Activated T-cell treated with anti-CD3 and anti-CD28 coated beads, Interleukin-2, amount 50 U/mL, for 72 hours (primary cell): ENCODE measurements at places on chromosomes 4 and X. TPM values are rescaled to one million over a fixed set of nuclear protein-coding genes. Genes with fewer than 3 reads are reported as not detected.

- DNase-seq, result no peak
Measured at GRCh38 chrX:6898371-6898770, 249.1 kb upstream of the STS start.

DNA sequence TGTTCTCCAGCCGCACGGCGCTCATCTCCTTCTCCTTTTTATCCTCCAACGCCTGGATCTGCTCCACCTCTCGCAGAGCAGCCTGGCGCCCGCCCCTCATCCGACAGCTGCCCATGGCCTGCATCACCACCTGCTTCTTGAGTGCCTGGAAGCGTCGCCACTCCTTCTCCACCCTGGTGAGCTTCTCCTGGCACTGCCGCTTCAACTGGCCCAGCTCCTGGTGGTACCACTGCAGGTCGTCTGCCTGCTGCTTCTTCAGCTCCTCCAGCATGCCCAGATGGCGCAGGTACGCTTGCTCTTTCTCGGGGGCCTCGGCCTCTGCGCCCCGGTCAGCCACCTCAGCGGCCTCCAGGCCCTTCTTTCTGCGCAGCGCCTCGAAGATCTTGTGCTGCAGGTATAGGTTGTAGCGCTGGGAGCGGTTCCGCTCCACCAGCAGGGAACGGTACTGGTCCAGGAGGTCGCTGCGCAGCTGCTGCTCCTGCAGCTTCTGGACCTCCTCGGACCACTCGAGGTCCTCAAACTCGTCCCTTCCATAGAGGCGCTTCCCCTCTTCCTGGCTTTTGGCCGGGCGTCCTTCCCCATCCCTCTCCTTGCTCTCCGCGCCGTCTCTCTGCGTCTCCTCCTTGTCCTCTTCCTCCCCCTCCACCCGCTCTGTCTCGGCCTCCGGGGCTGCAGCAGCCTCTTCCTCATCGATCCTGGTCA, 1.2 kb upstream of the TADA2B start:
- DNase-seq, result no peak

- no peak for DNase-seq
Measured at GRCh38 chr4:99061048-99061700, 27.4 kb downstream of the ADH5 start.

GRCh38 chr4:79987401-79987800, 85.6 kb downstream of the ANTXR2 start:
- DNase-seq, result no peak

- no peak for DNase-seq
Measured at GRCh38 chr4:4326166-4326565, 36.1 kb downstream of the ZBTB49 start.

- DNase-seq, result no peak
Measured at GRCh38 chr4:14384824-14385223, 617.5 kb upstream of the CPEB2 start.

LRIT3 gene
- 0.09 TPM for total RNA-seq

SLC9B1 gene
- 3.4 TPM for total RNA-seq

TCEAL6 gene
- total RNA-seq, result not detected

WNK3 gene
- total RNA-seq, result 1.4 TPM

CCDC110 gene
- total RNA-seq, result 0.19 TPM

UGT2B7 gene
- not detected for total RNA-seq
